ENCODE measurements at places on chromosomes 2 and 18.
A peak's percentile ranks its signal among the peaks of the same experiment; 100 is the strongest.

GRCh38 chr2:219181531-219181930 is 3.5 kb downstream of the RETREG2 start:
- no peak for DNase-seq

DNA sequence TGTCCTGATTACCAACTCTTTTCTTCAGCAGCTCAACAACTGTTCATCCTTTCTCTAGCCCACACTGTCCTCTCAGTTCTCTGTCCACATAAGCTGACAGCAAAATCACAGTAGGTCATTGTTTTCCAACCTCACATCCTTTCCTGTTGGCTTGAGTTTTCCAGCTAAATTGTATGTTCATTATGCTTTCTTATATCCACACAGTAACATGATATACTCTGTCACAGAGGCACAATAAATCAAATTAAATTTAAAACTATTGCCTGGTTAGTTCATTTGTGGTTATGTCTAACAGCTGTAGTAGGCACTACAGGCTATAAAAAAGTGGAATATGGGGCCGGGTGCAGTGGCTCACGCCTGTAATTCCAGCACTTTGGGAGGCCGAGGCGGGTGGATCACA is 179.9 kb downstream of the ETAA1 start:
- no peak for DNase-seq

DNA sequence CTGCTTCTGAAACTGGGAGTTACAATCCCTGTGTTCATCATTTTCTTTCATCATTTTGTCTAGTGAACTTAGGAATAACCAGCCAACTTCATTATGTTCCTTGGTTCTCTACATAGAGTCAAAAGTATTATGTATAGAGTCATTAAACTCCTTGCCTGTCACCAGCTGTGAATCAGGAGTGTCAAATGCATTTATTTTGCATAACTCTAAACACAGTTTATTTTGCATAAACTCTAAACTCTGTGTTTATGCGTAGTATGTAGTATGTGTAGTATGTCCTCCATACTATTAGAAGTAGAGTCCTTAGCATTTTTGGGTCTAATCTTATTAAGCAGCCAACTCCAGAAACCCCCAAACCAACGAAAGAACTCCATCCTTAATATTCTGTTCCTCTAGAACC is 164.4 kb downstream of the EVA1A start:
- no peak for DNase-seq

GRCh38 chr2:26925100-26925791 is 45.2 kb upstream of the MAPRE3 start:
- DNase-seq = no peak

DNA sequence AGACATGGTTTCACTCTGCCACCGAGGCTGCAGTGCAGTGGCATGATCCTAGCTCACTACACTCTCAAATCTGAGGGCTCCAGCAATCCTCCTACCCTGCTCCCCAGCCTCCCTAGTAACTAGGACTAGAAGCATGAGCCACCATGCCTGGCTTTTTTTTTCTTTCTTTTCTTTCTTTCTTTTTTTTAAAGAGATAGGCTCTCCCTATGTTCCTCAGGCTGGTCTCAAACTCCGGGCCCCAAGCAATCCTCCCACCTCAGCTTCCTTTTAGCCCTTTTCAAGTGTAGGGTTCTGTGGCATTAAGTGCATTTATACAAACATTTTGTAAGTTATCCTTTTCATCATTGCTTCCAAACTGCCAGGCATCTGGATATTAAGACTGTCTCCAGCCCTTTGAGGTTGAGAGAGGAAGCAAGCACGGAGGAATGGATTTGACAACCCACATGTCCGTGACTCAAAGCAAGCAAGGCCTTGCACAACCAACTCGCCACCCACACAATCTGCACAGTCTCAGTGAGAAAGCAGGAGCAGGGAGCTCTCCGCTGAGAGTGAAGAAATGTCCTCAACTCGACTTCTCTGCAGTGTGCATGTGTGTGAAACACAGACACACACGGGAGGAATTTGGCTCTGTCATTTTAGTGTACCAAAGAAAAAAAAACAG is 65.6 kb downstream of the ATP8B1 start:
- no peak for DNase-seq

DNA sequence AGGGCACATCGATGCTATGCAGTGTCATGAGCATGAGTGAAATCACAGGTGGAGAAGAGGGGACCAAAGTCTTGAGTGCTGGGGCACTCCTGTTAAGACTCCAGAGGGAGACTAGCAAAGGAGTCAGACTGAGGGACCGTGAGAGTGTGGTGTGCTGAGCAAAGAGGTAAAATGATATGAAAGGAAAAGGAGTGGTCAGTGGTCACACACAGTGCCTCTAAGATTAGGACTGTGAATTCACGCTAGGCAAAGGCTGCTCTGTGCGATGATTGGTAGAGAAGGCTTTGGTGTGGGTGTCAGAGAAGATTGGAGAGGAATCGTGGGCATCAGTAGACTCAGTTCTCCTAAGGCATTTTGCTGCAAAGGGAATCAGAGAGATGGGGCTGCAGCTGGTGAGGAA is 12.8 kb downstream of the SOCS6 start:
- DNase-seq = no peak

GRCh38 chr2:58122540-58122939 is 75.9 kb downstream of the VRK2 start:
- no peak for DNase-seq

DNA sequence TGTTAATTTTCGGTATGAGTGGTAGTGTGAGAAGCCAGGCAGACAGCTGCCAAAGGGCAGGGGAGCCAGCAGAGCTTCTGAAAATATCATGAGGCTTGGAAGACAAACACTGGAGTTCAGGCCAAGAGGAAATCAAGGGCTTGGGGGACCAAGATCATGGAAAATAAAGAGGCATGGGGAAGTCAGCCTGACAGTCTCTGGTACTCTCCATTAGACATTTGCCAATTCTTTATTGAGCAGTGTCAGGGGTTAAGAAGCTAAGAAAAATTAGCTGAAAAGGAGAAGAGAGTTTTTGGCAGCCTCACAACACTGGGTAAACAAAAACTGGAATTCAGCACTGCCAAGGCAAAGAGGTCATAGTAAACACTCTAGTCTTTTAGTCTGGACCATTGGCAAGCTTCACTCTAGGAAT is 612.7 kb downstream of the EPHA4 start:
- no peak for DNase-seq

DNA sequence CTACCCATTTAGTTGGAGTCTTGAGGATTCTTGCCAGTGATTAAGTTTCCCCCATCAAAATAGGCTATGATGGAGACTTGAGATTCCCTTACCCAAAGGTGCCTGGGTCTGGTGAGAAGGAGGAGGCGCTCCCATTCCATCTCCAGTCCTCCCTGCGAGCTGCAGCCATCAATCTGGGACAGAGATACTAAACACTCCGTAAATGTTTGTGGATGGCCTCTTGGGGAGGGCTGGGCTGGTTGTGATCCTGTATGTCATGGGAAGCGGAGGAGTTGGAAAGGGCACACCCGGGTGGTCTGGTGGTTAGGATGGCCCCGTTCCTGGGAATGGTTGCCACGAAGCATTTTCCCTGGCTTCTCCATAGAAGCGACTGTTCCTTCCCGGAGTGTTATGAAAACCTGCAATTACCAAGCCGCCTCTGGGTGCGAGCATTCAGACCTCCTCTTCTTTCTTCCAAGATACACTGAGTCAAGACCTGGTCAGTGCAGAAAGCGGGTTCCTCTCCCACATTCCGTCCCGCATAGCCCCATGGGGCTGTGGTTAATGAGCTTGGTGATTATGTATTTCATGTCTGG is 196.9 kb downstream of the CTIF start:
- DNase-seq = no peak

- no peak for DNase-seq
These were observed 27.9 kb upstream of the SPTBN1 start for GRCh38 chr2:54428108-54428831.

- no peak for DNase-seq
These were observed 443.9 kb upstream of the FSHR start for GRCh38 chr2:49598231-49598630.

DNA sequence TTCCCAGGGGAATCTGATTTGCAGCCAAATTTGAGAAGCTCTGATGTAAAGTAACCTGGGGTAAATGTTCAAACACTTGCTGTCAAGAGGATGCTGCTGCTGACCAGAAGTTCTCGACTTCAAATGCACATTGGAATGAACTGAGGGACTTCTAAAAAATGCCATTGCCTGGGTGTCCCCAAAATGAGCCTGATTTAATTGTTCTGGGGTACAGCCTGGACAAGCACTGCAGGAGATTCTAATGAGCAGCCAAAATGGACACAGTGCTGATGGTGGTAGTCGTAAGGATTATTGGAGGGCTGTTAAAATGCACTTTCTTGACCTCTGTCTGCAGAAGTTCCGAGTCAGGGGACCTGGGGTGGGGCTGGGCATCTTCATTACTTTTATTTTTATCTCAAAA is 49.5 kb downstream of the LIPG start:
- DNase-seq = no peak

GRCh38 chr2:235105821-235106359 is 154.1 kb downstream of the SH3BP4 start:
- no peak for DNase-seq

DNA sequence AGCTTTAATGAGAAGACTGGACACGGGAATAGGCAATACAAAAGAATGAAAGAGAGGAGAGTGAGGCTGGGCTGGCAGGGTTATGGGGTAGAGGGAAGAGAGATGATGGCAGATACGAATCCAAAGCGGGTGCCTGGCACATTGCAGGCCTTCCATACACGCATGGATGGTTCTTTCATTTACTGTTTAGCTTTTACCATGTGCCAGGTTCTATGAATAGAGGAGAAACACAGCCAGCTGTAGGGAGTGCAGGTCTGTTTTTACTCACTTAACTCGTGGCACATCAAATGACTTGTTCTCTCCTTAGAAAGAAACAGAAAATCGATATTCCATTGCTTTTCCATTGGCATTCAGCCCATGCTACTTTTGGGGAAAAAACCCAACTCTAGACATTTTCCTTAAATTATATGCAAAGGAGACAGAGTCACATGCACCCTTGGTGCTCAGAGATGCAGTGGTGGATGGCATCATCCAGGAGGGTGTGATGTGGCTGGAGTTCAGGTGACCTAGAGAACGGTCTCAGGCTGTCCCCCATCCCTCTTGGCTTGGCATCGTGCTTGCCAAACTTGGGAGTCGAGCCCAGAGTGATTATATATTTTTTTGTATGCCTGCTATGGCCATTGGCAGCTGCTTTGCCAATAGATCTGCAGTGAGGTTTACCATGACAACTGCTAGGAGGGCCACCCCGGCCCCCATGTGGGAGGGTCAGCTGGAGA is 6.2 kb downstream of the LTBP1 start:
- no peak for DNase-seq

- DNase-seq = no peak
These were observed 11.9 kb upstream of the IL1R1 start for GRCh38 chr2:102130647-102130991.

GRCh38 chr18:38923540-38923939 is 1357.9 kb upstream of the CELF4 start:
- DNase-seq = no peak

- DNase-seq = peak; percentile 64
These were observed 48.8 kb downstream of the ADNP2 start for GRCh38 chr18:80157708-80158343.

- DNase-seq = no peak
These were observed 423.2 kb upstream of the NRP2 start for GRCh38 chr2:205259121-205259520.

Measured in stimulated activated CD4-positive, alpha-beta T cell treated with anti-CD3 and anti-CD28 coated beads, Interleukin-4, amount 100 ng/mL, for 4 hours (primary cell).